ENCODE measurements at places on chromosomes 2 and 18. TPM values are rescaled to one million over a fixed set of nuclear protein-coding genes. Genes with fewer than 3 reads are reported as not detected.

GRCh38 chr2:103808814-103809213 lies 1045.1 kb upstream of the POU3F3 start:
- no peak for DNase-seq

- no peak for DNase-seq
Observed at GRCh38 chr2:128798502-128799283, 480.0 kb upstream of the HS6ST1 start.

GRCh38 chr2:233699424-233700027 lies 6.8 kb downstream of the UGT1A6 start:
- no peak for DNase-seq

DNA sequence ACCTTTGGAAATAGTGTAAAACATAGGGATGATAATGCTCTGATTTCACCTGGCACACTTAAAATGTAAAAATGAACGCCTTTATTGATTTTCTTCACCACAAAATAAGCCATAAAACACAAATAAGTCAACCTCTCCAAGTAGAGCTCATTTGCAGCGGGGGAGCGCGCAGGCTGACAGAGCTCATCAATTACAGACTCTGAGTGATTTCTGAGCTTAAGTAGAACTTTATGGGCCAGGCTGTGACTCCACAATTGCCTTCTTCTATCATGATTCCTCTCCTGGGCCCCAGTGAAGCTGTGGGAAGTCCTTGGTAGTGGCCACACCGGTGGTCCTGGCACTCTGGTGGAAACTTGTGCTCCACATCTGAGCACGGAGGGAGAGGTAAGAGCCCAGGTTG lies 789.0 kb upstream of the RAB6C start:
- no peak for DNase-seq

DNA sequence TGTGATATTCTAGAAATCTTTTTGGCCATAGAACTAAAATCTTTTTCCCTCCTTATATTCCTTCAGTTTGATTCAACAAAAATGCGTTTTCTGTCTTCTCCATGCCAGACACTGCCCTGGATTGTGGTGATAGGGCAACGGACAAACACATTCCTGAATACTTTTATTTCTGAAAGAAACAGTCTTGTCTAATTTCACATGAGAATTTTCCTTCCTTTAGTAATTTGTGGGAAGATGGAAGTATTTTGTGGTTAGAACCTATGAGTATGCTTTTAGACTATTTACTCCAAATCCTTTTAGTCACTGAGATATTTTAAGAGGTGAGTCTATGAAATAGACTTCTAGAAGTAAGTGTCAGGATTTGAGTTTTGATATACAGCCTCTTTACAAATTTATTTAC lies 49.6 kb downstream of the COL5A2 start:
- no peak for DNase-seq

DNA sequence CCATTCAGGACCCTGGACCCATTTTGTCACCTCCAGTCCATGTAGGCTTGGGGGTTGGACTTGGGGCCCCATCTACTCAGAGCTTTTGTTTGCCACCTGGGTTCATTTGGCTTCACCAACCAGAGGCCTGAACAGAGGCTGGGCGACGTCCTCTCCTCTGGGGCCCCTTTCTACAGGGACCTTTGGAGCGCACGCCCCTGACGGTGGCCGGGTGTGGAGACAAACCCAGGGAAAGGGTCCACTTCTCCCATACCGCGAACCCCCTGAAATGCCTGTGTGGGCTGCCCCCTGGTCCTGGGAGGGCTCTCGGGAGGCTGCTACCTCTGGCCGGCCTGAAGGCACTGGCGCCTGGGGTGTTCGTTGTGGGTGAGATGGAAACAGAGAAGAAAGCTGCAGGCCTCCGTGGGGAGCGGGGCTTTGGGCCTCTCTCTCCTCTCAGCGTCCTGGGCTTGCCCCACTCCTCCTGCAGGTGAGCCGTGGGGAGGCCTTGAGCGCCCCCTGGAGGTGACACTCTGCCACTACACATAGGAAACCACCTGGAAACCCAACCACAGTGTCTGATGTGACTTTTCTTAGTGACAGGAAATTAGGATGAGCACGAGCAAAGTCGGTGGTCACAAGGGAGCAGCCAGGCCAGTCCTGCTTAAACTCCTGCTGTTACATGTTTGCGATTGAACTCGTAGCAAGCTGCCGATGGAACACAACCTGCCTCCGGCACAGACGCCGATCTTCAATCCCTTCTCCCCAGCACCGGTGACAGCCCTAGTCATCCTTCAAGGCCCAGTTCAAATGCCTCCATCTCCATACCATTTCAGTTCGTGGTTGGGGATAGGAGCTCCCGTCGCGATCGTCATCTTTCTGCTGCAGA lies 12.0 kb upstream of the NTSR2 start:
- DNase-seq: peak; percentile 19

- no peak for DNase-seq
Observed at GRCh38 chr2:37912056-37912455, 13.0 kb upstream of the RMDN2 start.

DNA sequence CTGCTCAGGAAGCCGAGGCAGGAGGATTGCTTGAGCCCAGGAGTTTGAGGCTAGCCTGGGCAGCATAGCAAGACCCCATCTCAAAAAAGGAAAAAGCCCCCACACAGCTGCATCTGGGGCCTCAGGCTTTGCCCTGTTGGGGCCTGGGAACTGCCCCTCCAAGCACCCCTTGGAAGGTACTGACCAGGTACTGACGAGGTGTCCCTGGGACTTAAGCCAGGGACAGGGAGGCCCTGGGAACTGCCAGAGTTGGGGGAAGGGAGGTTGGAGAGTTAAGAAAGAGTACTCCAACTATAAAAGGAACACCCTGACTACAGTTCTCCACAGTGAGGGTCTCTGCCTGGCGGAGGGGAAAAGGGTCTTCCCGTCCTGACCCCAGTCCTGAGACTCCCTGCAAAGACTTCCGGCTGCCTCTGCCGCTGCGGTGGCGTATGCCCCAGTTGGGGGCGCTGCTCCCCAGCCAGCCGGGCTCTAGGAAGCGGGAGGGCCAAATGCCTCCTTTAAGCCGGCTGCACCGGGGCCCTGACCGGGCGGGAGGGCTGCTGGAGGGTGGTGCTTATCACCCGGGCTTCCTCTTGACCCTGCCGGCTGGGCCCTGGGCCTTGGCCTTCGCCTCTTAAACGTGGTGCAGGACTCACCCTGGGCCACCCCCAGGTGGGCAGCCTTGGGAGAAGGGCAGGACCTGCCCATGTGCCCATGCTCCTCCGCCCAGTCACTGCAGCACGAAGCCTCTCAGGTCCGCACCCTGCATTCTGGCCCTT lies 12.8 kb downstream of the SLC30A3 start:
- DNase-seq: peak; percentile 23

DNA sequence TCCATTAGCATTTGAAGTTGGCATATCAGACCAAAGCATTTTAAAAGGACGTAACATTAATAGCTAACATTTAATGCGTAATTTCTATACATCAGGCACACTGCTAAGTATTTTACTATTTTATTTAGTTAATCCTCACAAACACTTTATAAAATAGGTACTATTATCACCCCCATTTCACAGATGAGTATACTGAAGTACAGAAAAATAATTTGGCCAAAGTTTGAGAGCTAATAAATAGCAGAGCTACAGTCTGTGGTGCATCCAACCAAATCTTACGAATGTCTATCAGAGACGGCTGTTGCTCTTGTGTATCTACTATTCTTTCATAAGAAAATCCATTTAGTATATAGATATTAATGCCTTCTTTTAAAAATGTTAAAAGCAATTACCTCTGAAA lies 11.9 kb downstream of the TYW5 start:
- no peak for DNase-seq

- no peak for DNase-seq
Observed at GRCh38 chr18:48163738-48164115, 233.3 kb upstream of the SMAD2 start.

- no peak for DNase-seq
Observed at GRCh38 chr2:216181953-216182461, 72.9 kb downstream of the XRCC5 start.

DNA sequence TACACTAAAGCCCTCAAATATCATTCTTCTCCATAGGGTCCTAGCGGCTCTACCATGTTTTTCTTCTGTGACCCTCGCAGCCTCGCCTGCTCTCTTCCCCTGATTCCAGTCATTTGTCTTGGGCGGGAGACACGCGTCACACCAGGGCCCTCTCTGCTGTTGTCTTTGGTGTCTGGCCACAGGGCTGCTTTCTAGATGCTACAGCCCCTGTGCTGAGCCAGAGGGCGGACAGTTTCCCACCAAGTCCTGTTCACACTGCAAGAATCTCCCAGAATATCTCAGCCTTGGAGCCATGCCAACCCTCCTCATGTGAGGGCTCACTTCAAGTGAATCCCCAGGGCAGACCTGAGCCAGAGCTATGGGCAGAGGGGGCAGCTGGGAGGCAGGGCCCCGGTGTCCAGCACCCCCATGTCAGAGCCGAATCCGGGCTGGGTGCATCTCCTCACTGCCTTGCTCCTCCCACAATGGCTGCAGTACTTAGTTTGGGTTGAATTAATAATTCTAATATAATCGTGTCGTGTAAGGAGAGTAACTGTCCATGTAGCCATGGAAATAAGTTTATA lies 42.1 kb downstream of the DIPK1C start:
- DNase-seq: no peak

DNA sequence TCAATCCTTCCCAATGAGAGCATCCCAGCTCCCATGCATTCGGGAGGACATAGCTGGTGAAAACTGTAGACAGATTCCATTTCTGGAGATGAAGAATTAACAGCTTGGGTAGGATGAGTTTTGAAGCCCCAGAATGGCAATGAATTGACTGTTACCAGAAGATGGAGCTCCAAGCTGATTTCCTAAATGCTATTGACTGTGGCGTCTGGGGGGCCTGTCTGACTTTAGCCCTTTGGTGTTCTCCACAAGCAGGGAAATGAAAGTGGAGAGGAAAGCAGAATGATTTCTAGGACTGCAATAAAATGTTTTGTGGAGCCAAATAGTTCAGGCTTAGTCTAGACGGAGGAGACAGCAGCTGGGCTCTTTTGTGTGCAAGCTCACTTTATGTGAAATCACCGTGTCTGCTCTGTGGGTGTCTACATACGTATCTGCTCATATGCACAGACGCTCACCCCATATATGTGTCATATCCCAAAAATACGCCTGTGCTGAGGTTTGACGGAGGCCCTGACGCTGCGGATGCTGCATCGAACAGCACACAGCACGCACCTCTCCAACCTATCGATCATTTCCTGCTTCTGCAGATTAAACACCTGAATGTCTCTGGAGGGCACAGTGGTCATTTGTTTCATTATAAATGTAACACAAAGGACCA lies 166.4 kb upstream of the PXDN start:
- DNase-seq: no peak

DNA sequence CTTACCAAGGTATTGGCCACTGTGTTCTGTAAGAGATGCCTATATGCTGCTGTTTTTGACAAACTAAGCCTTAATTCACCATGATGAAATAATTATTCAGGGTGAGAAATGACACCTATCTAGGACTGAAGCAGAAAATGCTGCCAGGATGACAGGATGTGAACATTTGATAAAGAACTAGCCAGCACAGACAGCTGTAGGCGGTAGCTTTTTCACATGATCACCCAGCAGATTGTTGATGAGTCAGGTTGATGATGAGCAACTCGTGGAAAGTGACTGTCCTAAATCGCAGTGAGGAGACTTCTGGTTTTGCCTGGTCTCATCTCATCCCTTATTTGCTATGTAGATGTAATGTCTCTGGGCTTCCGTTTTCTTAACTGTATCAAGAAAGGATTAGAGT lies 144.1 kb downstream of the PRPF40A start:
- peak; percentile 4 for DNase-seq

GRCh38 chr2:25226827-25227226 lies 58.4 kb upstream of the POMC start:
- no peak for DNase-seq

- DNase-seq: no peak
Observed at GRCh38 chr18:77119851-77120491, 12.6 kb downstream of the MBP start.

- no peak for DNase-seq
Observed at GRCh38 chr2:3827673-3828575, 124.5 kb downstream of the DCDC2C start.

DNA sequence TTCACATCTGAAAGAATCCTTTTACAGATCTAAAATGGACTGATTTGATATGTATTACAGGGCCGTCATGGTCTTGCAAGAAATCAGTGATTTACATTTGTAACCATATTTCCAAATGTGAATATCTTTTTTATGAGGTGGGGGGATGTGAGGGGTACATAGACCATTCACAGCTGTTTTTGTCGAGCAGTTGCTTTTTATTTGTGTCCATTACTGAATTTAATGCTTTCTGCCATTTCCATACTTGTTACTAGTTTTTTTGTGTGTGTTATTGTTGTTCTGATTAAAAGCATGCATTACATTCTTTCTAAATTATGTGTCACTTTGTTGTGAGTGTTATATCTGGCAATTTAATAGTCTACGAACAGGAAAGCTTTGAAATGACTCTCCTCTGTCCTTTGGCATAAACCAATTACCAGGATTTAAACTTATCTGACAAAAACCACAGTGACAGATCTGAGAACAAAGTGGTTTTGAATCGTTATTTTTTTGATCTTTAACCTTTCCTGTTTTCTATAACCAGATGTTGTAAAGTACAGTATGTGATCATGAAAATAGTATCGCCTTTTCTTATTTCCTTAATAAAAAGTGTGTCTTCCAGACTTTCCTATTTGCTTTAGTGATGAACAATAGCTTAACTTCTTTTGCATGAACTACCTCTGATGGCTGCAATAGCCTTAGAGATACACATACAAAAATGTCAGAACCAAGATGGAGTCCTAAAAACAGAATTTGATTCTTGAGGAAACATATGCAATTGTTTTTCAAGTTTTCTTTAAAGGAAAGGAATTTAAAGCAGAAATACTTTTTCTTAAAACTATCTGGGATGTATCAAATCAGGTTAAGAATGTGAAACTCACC lies 354.2 kb upstream of the ACVR2A start:
- no peak for DNase-seq

DNA sequence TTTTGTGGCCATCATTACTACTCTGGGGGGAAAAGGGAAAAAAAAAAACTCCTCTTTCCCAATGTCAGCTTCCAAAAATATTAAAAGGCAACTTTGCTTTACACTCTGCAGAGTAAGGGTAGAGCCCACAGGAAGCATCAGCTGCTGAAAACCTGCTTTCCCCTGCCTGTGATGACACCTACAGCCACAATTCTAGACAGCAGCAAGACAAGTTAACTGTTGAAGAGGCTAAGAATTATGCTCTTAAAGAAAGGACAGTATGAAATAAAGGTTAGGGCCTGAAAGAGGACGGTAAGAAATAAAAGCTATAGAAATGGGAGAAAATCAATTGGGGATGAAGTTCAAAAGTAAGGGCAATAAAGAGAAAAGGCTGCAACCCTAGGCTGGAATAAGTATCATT lies 3.0 kb downstream of the PDE11A start:
- no peak for DNase-seq

- no peak for DNase-seq
Observed at GRCh38 chr2:203659331-203660049, 46.9 kb upstream of the CD28 start.

- no peak for DNase-seq
Observed at GRCh38 chr2:168603439-168603961, 147.4 kb downstream of the CERS6 start.

- DNase-seq: no peak
Observed at GRCh38 chr2:16261791-16262190, 321.4 kb downstream of the MYCN start.

- DNase-seq: no peak
Observed at GRCh38 chr18:1392865-1393734, 488.4 kb downstream of the ADCYAP1 start.

- no peak for DNase-seq
Observed at GRCh38 chr2:138333677-138334076, 167.9 kb upstream of the SPOPL start.

Gene C1QL2
- total RNA-seq: not detected

Gene FHOD3
- total RNA-seq: 4.0 TPM

Gene DYSF
- total RNA-seq: 0.89 TPM

Gene ANKRD30BL
- not detected for total RNA-seq

Gene DLX1
- total RNA-seq: 2.0 TPM

Gene ATP6V1B1
- 0.74 TPM for total RNA-seq

Gene MOGAT1
- total RNA-seq: 0.22 TPM

Gene INHA
- total RNA-seq: not detected

Gene TWSG1
- 35.7 TPM for total RNA-seq
